ENCODE measurements at places on chromosomes 11 and 22. TPM values are rescaled to one million over a fixed set of nuclear protein-coding genes. Genes with fewer than 3 reads are reported as not detected.

The MED19 gene
- 13.4 TPM for total RNA-seq

The PVALB gene
- 2.2 TPM for total RNA-seq

The TSGA10IP gene
- total RNA-seq: not detected

The LDLRAD3 gene
- total RNA-seq: 13.8 TPM

The ART1 gene
- total RNA-seq: not detected

The OR5I1 gene
- total RNA-seq: not detected

The PHF21B gene
- 0.63 TPM for total RNA-seq

The TENM4 gene
- total RNA-seq: 27.8 TPM

The CAPRIN1 gene
- 288 TPM for total RNA-seq

The TMPRSS4 gene
- 15.0 TPM for total RNA-seq

The GGT5 gene
- 3.4 TPM for total RNA-seq

The CWF19L2 gene
- 39.2 TPM for total RNA-seq

The CRYBB2 gene
- total RNA-seq: not detected

The TYR gene
- total RNA-seq: not detected

The MAML2 gene
- 25.6 TPM for total RNA-seq

The OR4A16 gene
- total RNA-seq: not detected

The TMEM41B gene
- 51.0 TPM for total RNA-seq

The ZNF280B gene
- 1.9 TPM for total RNA-seq

The KRTAP5-1 gene
- not detected for total RNA-seq

The C11orf87 gene
- 0.69 TPM for total RNA-seq

The WBP2NL gene
- 5.2 TPM for total RNA-seq

The SPI1 gene
- 5.2 TPM for total RNA-seq

The KCNE3 gene
- 6.8 TPM for total RNA-seq

The CCDC87 gene
- total RNA-seq: not detected

The CSKMT gene
- 5.0 TPM for total RNA-seq

The HOATZ gene
- not detected for total RNA-seq

The ANGPTL5 gene
- total RNA-seq: not detected

All from urinary bladder (tissue), 4 donors.